NCI-H1105 (cell line): ENCODE measurements at places on chromosomes 12 and 14.
A peak's percentile ranks its signal among the peaks of the same experiment; 100 is the strongest.

GRCh38 chr14:39368261-39368959, 63.8 kb downstream of the FBXO33 start:
- DNase-seq, result peak; percentile 53

DNA sequence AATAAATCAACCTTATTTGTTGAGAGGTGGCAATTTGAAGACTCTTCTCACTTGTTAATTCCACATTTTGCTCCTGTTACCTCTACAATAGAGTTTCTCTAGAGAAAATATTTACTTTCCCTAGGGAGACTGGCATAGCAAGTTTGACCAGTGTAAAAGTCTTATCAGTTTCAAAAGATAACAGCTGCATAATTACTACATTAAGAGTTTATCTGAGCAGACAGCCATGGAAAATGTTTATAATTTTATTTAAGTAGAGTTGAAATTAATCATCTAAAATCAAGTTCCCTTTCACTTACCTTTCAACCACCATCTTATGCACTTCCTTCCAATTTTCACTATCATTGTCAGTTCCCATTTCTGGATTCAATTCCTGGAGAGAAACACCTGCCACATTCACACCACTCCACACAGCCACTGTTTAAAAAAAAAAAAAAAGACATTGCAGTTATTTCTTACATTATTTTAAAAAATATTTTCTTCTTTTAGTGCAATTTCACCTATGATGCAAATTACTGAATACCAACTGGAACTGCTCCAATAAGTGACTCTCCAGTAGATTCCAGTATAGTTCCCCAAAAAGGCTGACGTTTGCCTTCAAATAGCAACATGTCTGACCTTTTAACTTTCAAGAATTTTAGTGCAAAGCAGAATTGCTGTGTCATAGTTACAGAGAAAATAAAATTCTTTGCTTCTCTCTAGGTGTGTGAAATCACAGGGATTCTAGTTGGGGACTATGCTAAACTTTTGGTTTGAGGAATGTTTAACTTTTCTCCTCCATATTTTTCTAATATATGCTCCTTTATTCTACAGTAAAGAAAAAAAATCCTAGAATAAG, 19.4 kb downstream of the LDHB start:
- DNase-seq, result no peak

DNA sequence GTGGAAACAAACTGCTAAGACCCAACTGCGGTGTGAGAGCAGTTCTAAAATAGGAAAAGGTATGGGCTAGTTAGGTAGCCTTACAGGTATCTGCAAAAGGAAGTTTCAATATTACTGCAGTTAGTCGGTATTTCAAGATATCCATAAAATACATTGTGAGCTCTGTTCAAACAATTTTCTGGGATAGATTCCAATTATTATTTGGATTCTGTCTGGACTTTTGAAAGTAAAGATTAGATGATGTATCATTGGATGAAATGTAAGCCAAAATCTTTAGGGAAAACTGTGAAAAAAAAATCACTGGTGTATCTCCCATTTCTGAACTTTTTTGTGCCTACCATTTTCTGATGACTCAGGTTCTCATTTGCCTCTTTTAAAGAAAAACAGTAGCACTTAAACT, 621.6 kb downstream of the CCER1 start:
- no peak for DNase-seq

GRCh38 chr12:80101126-80101525, 1.8 kb downstream of the OTOGL start:
- DNase-seq, result peak; percentile 41

GRCh38 chr14:22036541-22037239, 363.1 kb upstream of the OR4E1 start:
- DNase-seq, result no peak

DNA sequence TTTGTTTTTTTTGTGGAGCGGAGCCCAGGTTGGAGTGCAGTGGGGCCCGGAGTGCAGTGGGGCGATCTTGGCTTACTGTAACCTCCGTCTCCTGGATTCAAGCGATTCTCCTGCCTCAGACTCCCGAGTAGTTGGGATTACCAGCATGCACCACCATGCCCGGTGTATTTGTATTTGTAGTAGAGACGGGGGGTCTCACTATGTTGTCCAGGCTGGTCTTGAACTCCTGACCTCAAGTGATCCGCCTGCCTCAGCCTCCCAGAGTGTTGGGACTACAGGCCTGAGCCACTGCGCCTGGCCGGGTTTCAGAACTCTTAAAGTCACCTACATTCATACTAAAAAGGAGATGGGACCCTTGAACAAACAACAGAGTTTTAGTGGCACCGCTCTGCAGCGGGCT, 52.7 kb downstream of the KRT80 start:
- DNase-seq, result no peak

DNA sequence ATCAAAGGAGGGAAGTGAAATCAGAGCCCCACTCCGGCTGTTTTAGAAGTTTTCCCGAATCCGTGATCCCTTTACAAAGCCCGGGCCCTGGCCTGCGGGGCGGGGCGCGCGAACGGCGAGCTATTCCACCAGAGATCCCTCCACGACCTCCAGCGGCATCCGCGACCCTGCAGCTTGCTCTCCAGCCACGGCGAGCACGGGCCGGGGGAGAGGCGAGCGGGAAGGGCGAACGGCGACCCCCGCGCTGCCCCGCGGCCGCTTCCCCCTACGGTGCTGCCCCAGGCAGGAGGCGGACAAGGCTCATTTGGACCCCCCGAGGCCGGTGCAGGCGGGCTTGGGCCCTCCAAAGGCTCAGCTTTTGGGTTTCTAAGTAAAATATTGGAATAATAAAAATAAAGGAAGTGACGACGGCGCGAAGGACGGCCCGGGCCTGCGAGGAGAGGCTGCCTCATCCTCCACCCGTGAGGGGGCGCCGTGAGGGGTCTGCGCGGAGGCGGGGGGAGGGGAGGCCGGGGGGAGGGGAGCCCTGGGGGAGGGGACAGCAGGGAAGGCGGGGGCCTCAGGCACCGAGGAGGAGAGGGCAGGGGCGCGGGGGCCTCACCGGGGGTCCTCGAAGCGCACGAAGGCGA, 613 bp downstream of the SRSF9 start:
- DNase-seq, result peak; percentile 57

GRCh38 chr12:58359084-58359483, 417.7 kb downstream of the ATP23 start:
- DNase-seq, result no peak

DNA sequence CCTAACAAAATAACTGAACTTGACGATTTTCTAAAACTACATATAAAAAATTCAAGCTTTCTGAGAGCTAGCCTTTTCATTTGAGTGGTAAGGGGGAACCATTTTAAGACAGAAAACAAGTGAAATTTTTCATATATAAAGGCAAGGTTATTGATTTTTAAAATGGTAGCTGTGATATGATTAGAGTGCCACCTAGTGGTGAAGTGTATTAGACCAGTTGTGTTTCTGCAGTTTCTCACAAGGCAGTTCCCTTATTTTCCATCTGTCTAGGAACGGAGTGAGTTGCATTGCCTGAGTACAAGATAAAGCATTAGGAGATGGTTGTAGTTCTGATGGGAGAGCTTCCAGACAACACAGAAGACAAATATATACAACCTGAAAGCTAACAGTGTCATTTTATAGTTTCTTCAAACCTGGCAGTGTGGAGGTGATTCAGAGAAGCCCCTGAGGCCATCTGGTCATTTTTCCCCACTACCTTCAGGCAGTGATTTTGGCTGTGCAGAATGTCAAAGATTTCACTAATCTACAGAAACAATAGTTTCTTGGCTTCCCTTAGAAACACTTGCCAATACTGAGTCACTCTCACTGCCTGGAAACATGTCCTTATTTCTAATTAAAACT, 180.8 kb downstream of the C12orf50 start:
- DNase-seq, result peak; percentile 15

GRCh38 chr14:36941783-36942521, 230.5 kb downstream of the SLC25A21 start:
- peak; percentile 68 for DNase-seq

DNA sequence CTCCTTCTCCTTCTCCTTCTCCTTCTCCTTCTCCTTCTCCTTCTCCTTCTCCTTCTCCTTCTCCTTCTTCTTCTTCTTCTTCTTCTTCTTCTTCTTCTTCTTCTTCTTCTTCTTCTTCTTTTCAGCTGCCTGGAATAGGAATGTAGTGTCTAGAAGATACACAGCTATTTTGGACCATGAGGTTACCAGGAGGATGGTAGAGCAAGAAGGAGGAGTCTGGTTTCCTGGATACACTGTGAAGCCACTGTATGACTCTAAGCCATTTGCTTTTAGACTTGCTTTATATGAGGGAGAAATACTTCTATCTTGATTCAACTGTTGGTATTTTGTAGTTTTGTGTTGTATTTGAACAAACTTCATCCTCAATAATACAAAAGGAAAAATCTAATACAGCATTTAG, 3.0 kb upstream of the MYBPC1 start:
- no peak for DNase-seq

GRCh38 chr12:120666571-120667390, 20.2 kb upstream of the MLEC start:
- DNase-seq, result no peak

DNA sequence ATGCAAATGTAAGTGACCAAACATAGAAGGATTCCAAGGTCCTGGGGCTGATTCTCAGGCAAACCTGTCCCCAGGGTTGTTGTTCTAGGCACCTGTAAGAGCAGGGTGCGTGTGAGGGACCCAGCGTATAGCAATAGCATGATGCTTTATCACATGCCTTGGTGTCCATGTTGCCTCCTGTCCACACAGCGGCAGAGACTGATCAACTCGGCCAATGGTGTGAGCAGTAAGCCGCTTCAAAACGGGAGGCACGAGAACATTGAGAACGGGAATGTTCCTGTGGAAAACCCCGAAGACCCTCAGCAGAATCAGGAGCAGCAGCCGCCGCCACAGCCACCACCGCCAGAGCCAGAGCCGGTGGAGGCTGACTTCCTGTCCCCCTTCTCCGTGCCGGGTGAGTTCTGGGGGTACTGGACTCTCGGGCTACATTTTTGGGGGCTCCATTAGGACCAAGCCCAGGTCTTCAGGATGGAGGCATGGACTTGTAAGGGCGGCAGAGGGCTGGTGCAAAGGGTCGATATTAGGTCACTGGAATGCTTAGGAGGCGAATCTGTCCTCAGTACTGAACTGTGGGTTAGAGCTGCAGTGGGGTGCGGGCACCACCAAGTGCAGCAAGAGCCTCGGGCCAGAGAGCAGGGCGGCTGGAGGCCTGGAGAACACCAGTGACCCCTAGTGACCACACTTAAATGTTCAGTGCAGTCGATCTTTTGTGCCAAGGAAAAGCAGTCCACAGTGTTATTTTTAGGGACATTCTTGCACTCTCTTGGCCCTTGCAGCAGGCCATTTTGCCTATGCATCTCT, 57.2 kb upstream of the RIN3 start:
- no peak for DNase-seq
